Stomach (tissue), 19 donors: ENCODE measurements at places on chromosomes 7 and 10. TPM values are rescaled to one million over a fixed set of nuclear protein-coding genes. Genes with fewer than 3 reads are reported as not detected.

DNA sequence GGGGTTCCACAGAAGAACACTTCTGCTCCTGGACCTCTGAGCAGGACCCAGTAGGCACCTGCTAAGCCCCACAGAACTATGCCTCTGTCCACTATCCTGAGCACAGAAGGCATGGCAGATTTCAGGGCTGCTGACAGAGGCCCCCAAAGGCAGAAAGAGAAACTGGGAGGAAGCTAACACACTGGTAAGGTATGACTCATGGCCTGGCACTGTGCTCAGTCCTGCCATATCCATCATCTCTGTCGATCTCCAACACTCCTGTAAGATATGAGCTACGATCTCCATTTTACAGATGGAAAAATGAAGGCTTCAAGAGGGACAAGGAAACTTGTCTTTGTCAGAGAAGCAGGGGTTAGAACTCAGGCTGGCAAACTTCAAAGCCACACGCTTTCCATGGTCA is 62.2 kb downstream of the GRID1 start:
- DNase-seq, result no peak

The SFRP4 gene
- total RNA-seq, result not detected

DNA sequence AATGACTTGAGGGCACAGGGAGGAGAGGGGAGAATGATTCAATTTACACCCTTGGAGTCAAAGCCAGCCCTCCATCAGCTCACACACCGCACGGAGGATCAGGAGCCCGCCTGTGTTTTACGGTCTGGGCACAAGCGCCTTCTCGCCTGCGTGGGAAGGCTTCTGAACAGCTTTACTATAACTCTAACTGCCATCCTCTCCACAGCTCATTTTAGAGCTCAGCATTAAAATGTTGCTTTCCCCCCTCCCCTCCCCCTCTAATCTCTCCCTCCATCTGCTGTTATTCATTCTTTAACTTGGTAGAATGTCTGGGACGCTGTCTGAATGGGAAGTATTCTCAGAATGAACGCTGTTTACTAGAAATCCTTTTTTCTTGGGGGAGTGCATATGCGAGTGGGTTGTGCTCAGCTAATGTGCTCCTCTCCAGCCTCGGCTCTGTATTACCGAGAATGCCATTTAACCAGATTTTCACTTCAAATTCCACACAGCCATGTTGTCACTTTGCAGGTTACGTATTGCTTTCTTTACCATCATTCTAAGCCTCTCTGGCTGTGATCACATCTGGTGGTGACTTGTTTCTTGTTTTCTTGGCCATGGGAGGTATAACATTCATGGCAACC is 140.1 kb downstream of the GFRA1 start:
- DNase-seq, result no peak

DNA sequence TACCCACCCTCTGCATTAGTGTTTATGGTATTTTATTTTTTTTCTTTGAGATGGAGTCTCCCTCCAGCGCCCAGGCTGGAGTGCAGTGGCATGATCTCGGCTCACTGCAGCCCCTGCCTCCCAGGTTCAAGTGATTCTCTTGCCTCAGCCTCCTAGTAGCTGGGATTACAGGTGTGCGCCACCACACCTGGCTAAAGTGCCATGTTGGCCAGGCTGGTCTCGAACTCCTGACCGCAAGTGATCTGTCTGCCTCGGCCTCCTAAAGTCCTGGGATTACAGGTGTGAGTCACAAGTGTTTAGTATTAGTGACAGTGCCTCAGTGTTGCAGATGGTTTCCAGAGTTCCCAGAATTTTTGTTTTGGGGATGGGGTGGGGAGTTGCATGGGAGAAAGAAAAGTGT is 120.3 kb downstream of the NPY start:
- no peak for DNase-seq

The EDRF1 gene
- 14.0 TPM for total RNA-seq
